ENCODE measurements at places on chromosomes 4 and X.

DNA sequence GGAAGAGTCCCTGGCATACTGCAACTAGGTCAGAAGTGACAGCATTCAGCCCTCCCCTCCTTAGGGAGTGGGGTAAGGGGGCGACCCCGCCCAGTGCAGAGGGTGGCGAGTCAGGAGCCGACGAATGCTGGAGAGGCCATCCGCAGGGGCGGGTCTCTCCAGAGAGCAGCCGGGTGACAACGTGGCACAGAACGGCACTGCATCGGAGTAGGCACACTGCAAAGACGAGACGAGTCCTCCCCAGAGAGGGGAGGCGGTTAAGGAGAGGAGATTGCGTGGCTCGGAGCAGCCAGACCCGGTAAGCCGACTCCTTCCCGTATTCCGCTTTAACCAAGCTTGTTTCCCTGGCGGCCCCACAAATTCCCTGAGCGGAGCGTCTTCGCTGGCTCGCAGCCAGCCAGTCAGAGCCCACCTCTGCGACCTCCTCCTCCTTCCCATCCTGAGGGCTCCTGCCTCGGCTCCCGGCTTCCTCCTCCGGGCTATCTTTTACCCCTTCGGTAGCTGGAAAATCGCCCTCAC lies 54.9 kb downstream of the LINC00632 start:
- DNase-seq: no peak

GRCh38 chr4:7830747-7831146 lies 108.9 kb downstream of the AFAP1 start:
- DNase-seq: no peak

DNA sequence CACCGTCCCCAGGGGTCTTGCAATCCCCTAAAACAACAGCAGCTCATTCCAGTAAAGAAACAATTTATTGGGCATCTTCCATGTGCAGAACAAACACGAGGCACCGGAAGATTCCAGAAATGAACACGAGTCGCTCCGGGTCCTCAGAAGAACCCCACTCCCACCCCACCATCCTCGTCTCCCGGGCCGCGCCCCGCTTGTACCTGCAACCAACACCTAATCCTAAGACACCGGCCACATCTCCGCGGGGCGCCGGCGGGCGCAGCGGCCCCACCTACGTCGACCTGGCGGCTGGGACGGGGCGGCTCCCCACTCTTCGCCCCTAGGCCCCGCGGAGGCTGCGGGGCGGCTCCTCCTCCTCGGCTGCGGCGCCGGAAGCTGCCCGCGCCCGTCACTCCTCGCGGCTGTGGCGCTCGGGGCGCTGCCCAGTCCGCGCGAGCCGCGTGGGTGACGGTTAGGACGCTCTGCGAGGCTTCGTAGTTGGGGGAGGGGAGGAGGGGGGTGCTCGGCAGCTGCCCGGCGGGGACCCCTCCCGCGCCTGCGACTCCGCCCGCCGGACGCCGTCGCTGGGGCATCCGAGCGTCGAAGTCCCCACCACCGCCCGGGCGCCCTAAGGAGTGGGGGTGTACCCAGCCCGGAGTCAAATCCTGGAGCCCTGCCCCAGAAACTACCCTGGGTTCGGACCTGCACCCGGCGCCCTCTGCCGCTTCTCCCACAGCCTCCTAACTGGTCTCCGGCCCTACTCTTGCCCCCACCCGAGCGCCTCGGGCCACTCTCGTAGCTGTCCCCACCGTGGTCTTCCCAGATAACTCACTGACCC lies at the start of gene CCDC158:
Gene CCDC158, minus strand, starts transcription at position 380 of the 820 bp plus-strand sequence. CDS start 17,934 bp downstream, outside the sequence.
- DNase-seq: no peak

DNA sequence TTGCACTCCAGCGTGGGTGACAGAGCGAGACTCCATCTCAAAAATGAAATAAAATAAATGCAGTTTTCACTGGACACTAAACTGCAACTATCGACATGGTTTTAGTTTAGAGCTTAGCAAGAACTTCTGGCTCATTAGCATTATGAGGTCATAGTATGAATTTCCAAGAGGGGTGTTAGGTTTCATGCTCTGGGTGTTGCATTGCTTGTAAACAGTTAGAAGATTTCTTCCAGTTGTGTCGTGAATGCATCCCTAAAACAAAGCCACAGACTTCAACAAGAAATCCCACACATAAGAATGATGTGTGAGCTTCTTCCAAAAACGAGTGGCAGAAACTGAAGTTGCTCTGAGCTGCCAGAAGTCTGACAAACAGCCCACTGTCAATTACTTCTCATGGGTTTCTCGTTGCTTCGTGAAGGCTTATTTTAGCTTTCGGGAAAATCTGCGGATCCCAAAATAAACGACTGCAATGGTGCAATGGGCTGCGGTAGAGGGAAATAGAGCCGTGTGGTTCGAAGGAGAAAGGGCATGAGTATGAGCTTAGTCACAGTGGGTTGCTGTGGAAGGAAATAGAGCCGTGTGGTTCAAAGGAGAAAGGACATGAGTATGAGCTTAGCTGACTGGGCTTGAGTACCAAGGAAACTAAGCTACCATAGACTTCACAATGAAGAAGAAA lies 354.9 kb downstream of the DHRSX start:
- DNase-seq: no peak

GRCh38 chrX:39853417-39854030 lies 244.2 kb downstream of the BCOR start:
- DNase-seq: no peak

GRCh38 chrX:7090641-7091040 lies 56.9 kb upstream of the STS start:
- DNase-seq: no peak

DNA sequence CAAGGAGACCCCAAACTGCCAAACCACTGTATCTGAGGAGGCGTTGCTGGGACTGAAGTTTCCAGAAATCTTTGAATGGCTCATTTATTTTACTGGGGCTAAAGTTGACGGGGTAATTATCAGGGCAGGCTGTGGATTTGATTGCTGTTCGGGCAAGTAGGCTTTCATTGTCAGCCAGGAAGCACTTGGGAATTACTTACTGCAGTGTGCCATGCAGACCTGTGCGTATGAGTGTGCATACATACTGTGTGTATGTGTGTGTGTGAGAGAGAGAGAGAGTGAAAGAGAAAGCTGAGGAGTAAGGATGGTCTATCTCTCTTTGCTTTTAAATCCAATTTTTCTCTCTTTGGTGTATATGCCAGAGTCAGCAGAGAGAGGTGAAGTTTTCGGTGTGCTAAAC lies 122.7 kb downstream of the NPNT start:
- no peak for DNase-seq
